ENCODE measurements at places on chromosomes 2 and 18. TPM values are rescaled to one million over a fixed set of nuclear protein-coding genes. Genes with fewer than 3 reads are reported as not detected.

The DUSP19 gene
- total RNA-seq = 10.8 TPM

The PSMA8 gene
- total RNA-seq = 0.48 TPM

The PARD3B gene
- total RNA-seq = 6.8 TPM

The CERKL gene
- not detected for total RNA-seq

The ALK gene
- 0.16 TPM for total RNA-seq

The UNC80 gene
- total RNA-seq = not detected

All from Right ventricle myocardium superior (tissue), 1 donor.